T-helper 22 cell (primary cell): ENCODE measurements at places on chromosomes 5 and 9.

DNA sequence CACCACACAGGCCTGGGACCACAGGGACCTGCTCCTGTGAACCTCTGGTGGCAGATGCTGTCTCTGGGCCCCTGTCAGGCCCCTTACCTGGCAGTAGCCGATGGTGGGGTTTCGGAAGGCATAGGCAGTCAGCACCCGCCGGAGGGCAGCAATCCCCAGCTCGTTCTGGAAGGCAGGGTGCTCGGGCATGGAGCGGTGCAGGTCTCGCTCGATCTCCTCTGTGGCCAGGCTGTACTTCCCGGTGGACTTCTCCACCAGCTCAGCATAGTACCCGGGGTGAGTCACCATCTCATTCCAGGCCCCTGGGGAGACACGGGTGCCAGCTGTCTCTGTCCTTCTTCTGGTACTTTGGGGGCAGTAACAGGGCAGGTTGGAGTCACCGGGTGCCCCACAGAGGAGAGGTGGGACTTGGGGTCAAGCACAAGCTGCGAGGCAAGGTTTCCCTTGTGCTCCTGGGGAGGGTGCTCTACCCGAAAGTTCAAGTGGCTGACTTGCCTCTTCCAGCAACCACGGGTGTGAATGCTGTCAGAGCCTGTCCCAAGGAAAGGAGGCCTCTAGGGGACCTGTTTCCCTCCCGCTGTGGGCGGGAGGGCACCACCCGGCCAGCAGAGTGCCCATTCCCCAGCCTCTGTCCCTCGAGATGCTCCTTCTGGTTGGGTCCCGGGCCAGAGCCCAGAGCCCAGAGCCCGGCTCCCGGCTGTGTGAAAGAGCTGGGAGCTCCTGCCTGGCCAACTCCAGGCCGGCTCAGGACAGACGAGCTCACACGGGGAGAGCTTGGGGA, 19.8 kb upstream of the MRNIP start:
- no peak for DNase-seq

DNA sequence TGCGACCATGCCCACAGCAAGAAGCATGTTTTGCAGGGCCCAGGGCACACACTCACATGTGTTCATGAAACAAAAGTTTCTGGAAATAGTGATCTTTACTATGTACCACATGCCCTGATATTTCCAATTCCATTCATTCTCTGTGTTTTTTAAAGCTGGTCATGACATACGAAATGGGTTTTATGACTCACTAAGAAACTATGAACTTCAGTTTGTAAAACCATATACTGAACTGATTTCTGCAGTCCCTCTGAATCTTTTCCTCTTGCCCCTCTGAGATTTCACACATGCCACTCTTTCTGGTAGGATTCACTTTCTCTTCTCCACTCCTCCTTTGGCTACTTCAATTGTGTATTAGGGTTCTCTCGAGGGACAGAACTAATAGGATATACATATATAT, 416.1 kb upstream of the TRPC7 start:
- DNase-seq, result no peak

- DNase-seq, result no peak
Observed at GRCh38 chr9:133090752-133091385, 29.1 kb downstream of the CEL start.

- no peak for DNase-seq
Observed at GRCh38 chr9:1495282-1496030, 445.3 kb downstream of the DMRT2 start.

DNA sequence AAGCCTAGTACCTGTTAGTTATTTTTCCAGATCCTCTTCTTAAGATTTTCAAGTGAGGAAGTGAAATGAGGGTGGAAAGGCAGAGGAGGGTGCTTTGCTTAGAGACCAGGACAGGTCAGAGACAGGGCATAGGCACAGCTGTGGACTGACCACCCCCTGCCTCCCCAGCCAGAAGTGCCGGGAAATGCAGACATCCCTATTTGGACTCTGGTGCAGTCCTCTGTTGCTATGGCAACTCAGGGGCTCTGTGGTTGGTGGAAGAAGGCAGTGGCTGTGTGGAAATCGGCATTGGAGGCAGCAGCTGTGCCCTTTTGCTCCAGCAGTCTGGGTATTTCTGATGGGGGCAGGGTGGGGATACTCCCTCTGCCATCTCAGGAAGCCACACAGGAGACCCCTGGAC, 43.3 kb upstream of the NDFIP1 start:
- no peak for DNase-seq

DNA sequence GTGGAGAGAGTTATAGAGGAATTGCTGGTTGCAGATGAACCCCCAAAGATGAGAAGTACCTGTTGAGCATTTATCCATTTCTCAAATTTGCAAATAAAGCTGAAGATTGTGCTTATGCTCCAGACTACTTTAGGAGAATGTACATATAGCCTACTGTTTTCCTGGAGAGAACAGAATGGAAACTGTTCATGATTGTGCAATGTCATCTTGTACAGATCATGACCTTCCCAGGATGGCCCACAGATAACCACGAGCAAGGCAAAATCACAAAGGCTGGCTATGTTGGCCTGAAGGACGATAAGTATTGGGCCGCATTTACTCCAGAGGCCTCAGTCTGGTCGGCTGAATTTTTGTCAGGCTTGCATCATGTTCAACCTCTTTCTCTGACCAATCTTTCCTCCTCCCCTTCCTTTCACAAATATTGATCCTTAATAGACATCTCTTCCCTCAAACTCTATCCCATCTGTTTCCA, 28.5 kb upstream of the RICTOR start:
- no peak for DNase-seq

DNA sequence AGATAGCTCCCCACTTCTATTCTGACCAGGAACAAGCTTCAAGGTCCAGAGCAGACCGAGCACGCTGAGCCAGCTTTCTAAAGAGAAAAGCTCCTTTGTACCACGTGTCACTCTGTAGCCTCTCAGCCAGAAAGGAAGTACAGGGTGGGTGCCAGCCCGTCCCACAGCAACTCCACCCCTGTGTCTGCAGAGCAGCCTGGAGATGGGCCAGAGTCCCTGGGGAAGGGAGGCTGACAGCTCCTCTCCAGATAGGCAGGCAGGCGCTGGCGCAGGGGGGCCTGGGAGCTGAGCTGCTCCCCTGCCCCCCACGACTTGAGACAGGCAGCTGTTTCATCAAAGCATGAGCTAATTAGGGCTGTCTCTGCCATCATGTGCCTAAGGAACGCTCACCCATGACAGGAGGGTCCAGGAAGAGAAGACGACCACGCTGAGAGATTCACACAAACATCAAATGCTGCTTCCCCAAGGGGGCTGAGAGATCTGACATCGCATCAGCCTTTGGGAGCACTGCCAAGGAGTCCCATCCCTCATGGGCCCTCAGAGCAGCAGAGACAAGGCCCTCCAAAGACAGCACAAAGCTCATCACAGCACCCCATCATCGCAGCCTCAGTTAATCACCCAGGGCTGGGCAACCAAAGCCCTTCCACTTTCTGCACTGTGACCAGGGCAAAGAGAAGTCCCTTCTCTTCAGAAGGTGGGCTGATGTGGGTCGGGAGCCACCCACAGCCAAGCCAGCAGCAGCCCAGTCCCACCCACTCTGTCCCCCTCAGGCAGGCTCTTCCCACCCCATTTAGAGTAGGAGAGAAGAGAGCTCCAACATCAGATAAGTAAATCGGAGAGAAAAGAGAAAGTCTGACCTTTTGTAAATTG, 78.5 kb upstream of the LRRTM2 start:
- DNase-seq, result no peak

DNA sequence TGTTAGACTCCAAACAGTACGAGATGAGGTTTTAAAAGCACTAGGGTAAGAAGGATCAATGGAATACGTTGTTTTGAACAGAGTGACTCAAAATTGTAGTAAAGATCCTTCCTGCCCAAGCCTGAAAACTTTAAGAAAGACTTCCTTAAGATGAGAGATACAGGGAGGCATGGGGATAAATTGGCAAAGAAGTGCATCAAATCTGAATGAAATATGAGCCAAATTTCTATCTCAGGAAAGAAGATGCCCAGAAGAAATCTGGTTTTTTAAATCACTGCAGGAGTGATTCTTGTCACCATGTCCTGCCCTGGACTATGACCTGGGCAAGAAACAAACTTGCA, 14.9 kb downstream of the FCN2 start:
- no peak for DNase-seq

DNA sequence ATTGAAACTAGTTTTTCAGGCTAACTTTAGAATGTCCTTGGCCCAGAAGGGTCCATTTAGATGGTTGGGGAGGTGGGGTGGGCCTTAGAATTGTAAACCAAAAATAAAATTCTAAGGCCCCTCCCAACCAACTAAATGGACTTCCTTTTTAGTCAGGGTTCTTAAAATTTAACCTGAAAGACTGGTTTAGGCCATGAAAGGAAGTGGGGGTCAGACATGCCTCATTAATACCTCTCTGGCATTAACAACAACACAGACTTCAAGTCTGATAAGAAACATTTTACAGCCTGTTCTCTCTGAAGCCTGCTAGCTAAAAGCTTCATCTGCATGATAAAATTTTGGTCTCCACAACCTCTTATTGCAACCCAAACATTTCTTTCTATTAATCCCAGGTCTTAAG, 65.5 kb upstream of the TNC start:
- no peak for DNase-seq

GRCh38 chr5:143213231-143213850, 190.1 kb downstream of the NR3C1 start:
- DNase-seq, result no peak

GRCh38 chr5:94689908-94690307, 71.4 kb downstream of the SLF1 start:
- no peak for DNase-seq

DNA sequence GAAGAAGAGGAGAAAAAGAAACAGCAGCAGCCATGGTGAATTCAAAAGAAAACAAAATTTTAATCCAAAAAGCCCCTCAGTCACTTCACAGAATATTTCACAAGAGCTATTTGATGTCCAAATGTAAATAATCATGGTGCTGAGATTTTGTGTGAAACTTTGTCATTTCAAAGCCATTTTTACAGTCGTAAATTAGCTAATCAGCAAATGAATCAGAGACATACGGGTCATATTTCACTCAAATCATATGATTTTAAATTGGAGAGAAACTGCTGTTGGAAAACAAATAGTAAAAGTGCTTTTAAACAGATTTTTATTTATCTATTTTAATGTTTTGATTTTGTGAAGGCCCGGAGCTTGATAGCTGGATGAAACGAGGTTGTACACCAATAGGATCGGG, 101.4 kb upstream of the SMIM23 start:
- DNase-seq, result no peak

- no peak for DNase-seq
Observed at GRCh38 chr9:89194421-89195130, 16.0 kb upstream of the SHC3 start.

DNA sequence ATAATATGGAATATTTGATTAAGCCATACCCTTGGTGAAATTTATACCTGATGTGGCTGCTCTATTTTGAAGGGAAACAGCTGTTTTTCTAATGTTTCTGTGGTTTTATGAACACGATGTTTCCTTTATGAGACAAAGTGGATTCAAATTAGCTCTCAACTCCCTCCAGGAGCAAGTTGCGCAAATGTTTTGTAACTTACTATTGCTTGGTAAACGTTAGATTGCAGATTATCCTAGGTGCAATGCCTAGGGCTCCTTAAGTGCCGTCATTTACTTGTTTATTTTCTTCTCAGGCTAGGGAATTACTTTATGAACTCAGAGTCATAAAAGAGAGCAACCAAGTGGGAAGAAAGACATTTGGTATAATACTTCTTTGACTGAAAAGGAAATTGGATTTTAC, 763.1 kb downstream of the TAF11L14 start:
- no peak for DNase-seq

DNA sequence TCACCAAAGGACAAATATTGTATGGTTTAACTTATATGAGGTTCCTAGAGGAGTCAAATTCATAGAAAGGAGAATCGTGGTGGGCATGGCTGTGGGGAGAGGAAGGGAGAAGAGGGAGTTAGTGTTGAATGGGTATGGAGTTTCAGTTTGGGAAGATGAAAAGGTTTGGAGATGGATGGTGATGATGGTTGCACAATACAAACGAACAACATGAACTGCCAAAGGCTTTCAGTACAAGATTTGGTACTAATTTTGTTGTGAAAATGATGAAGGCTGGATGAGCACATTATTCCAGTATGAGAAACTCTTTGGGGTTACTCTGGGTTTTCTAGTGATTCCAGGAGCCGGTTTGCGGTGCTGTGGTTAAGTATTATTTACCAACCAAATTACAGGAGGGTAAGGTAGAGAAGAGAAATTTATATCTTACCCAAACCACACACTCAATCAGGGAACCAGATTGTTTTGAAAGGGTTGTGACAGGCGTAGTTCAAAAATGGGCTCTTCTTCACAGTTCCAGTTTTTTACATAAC, 112.0 kb upstream of the TBC1D2 start:
- no peak for DNase-seq

- DNase-seq, result no peak
Observed at GRCh38 chr9:6781476-6781875, 23.7 kb downstream of the KDM4C start.

- DNase-seq, result no peak
Observed at GRCh38 chr9:77403239-77403638, 225.9 kb downstream of the VPS13A start.

DNA sequence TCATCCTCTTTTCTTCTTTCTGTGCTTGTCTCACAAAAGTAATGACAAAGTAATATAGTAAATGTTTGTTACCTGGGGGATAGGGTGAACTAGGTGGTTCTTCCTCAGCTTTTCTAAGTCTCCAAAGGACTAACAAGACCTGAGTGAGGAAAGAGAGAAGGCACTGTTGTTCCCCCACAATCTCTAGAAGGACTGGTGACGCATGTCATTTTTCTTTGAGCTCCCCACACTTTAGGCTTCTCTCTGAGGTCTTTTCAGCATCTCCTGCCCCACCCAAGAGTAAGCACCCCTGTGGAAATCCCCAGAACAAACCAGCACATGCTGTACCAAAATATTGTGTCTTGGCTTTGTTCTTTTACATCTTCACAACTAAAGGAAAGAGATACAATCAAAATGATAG, 2.4 kb upstream of the IL7R start:
- peak; percentile 80 for DNase-seq
